ENCODE measurements at places on chromosomes 6 and 20.
A peak's percentile ranks its signal among the peaks of the same experiment; 100 is the strongest.

- DNase-seq, result no peak
These were observed 216.2 kb downstream of the NFATC2 start for GRCh38 chr20:51326201-51326819.

GRCh38 chr20:37699202-37699601, 5.4 kb downstream of the CTNNBL1 start:
- DNase-seq, result no peak

GRCh38 chr6:72553531-72554511, 68.0 kb upstream of the KCNQ5 start:
- no peak for DNase-seq

GRCh38 chr6:106056060-106056745, 29.9 kb upstream of the PRDM1 start:
- DNase-seq, result no peak

DNA sequence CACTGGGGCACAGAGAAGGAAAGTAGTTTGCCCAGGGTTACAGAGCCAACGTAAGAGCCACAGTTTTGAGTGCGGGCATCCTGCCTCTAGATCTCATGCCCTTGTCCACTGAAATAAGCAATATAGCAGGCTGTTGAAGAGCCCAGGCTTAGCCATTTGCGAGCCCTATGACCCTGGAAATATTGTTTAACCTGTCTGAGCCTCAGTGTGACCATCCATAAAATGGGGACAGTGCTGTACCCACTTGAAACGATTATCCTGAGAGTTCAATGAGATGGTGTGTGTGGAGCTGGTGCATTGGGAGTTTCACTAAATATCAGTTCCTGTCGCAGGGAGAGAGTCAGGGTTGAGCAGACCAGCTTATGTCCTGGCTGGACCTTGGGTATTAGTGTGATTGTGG, 173.1 kb upstream of the KCNG1 start:
- no peak for DNase-seq

GRCh38 chr6:79404261-79404660, 133.0 kb downstream of the LCA5 start:
- DNase-seq, result no peak

DNA sequence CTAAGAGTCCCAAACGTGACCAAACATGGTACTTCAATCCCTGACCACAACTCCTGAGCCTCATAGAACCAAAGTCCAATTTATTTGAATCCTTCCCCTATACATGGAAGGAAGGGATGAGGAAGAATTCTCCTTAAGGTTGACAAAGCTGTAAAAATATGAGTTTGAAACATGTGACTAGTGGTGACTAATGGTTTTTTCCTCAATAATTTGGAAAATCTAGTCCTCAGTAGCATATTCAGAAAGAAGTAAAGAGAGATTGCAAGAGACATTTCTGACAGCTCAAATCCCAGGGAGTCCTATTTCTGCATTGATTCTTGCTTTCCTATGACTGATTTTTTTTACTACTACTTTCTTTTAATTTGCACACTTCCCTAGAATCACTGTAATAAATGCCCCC, 443.7 kb downstream of the FRK start:
- DNase-seq, result no peak

- DNase-seq, result no peak
These were observed 498.5 kb upstream of the GJE1 start for GRCh38 chr6:141634269-141634668.

GRCh38 chr6:44828780-44829179, 441.3 kb downstream of the CDC5L start:
- no peak for DNase-seq

DNA sequence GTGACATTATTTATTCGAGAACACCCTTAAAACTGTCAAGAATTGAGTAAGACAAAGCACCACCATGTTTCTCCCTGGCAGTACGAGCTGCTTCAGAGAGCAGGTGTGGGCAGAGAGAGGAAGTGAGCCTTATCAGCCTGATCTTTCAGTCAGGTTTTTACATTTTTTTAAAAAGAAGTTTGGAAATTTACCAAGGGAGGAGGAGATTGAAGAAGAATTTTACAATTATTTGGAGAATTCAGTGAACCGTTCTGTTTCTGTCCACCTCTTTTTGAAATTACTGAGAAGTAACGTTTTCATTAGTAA, 75.5 kb downstream of the ZDHHC14 start:
- no peak for DNase-seq

GRCh38 chr20:58981628-58982364, 740 bp downstream of the NELFCD start:
- no peak for DNase-seq

DNA sequence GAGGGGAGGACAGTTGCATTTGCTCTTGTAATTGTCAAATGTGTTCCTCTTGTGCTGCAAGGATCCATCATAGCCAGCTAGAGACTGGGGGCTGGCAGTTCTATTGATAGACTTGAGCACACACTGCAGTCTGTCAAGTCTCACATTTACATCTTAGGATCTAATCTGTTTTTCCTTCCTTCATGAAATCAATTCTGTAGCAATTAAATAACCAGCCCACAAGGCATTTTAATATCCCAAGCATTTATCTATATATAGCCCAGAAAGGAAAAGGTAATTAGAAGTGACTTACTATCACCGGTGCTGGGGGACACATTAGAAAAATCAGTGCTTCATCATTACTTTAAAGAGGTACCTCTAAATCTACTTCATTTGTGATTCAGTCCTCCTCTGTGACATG, 143.0 kb upstream of the STXBP5 start:
- no peak for DNase-seq

GRCh38 chr20:841568-842546, 8.3 kb downstream of the FAM110A start:
- DNase-seq, result no peak

DNA sequence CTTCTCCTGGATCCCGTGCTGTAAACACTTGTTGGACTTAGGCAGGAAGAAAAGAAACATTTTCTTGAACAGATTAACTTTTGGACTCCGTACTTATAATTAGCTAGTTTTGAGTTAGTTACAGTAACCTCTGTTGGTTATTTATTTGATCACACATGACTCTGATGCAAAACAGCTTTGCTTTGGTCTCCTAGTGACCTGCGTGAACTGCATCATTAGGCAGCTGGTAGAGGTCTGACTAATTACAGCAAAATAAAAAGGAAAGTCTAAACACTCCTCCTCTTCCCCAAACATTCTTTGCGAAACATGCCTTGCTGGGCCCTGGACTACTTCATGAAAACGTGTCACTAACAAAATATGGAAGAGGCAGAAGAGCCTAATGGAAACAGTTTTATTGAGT, 61.1 kb upstream of the ZFP64 start:
- no peak for DNase-seq

GRCh38 chr20:47352332-47353238, 3.9 kb downstream of the ZMYND8 start:
- no peak for DNase-seq

- no peak for DNase-seq
These were observed 247.8 kb downstream of the PRL start for GRCh38 chr6:22049002-22049401.

- no peak for DNase-seq
These were observed 123.5 kb downstream of the SASH1 start for GRCh38 chr6:148466158-148466557.

GRCh38 chr6:29965873-29966601, 23.7 kb downstream of the HLA-A start:
- DNase-seq, result peak; percentile 31
